Stimulated activated CD8-positive, alpha-beta memory T cell treated with anti-CD3 and anti-CD28 coated beads, Interleukin-7, amount 100 ng/mL, for 24 hours (primary cell): ENCODE measurements at places on chromosomes 7 and 10.

DNA sequence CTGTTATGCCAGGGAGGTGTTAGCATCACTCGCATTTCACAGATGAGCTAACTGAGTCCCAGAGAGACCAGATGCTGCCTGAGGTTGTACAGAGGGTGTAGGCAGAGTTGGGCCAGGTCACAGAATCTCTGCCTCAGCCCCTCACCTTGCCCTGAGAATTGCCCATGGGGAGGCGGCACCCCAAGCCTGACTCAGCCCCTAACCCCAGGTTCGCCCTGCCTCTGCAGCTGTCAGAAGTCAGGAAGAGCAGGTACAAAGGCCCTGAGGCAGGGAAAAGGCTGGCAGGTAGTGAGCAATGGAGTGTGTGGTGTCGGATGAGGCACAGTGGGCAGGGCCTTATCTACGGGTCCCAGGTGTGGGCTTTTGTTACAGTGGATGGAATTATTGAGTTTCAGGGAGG lies 79.4 kb downstream of the MYL10 start:
- no peak for DNase-seq

DNA sequence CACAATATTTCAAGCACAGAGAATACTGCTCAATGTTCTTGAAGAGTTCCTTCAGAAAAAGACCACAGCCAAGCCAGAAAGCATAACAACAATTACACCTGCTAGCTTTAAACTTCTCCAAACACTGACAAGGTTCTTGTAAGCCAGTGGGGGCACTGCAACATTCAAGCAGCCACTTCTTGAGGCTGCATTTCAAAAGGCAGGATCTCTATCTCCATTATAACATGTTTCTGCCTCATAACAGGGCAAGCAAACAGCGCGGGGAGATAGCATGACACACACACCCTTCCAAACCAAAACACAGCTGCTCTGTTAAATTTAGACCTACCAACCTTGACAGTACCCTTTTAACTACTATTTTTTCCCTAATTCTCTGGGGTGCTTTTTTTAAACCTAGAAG lies 30.8 kb downstream of the CHCHD3 start:
- no peak for DNase-seq

DNA sequence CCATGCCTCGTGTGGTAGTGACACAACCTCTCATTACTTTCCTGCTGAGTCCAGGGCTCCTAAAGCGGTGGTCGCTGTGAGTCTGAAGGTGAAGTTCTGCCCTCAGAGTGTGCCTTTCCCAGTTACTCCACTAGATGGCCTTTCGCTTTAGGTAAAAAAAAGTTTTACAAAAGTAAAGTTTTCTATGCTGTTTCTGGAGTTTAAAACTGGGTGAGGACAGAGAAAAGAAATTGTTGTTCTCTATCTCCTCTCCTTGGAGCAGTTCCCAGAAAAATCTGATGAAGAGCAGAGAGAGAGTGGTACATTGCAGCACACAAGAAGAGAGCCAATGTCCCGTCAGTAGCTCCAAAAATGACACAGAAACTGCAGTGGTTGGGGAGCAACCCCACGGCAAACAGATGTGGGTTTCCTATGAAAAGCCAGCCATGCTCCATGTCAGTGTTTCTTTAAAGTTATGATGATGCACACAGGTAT lies 257.1 kb downstream of the GLI3 start:
- no peak for DNase-seq

GRCh38 chr7:156475179-156475578 lies 165.4 kb upstream of the RNF32 start:
- DNase-seq, result no peak

DNA sequence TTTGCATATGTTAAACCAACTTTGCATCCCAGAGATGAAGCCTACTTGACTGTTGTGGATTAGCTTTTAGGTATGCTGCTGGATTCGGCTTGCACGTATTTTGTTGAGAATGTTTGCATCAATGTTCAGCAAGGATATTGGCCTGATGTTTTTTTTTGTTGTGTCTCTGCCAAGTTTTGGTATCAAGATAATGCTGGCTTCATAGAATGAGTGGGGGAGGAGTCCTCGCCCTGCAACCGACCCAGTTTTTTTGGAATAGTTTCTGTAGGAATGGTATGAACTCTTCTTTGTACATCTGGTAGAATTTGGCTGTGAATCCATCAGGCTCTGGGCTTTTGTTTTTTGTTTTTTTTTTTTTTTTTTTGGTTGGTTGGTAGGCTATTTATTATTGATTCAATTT lies 147.9 kb downstream of the AHR start:
- no peak for DNase-seq

DNA sequence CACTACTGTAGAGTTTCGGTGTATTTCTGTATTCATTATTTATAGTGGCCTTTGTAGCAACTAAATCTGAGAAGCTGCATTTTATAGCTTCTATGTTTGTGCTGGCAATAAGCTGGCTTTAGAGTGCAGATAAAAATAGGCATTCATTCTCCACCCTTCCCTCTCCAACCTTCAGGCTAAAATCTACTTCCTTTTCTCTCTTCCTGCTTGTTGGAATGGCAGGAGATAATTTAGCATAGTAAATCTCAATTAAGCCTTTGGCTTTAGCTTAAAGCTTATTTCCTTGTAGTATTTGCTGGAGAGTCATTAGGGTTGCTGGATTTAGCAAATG lies 58.5 kb downstream of the CPVL start:
- no peak for DNase-seq

DNA sequence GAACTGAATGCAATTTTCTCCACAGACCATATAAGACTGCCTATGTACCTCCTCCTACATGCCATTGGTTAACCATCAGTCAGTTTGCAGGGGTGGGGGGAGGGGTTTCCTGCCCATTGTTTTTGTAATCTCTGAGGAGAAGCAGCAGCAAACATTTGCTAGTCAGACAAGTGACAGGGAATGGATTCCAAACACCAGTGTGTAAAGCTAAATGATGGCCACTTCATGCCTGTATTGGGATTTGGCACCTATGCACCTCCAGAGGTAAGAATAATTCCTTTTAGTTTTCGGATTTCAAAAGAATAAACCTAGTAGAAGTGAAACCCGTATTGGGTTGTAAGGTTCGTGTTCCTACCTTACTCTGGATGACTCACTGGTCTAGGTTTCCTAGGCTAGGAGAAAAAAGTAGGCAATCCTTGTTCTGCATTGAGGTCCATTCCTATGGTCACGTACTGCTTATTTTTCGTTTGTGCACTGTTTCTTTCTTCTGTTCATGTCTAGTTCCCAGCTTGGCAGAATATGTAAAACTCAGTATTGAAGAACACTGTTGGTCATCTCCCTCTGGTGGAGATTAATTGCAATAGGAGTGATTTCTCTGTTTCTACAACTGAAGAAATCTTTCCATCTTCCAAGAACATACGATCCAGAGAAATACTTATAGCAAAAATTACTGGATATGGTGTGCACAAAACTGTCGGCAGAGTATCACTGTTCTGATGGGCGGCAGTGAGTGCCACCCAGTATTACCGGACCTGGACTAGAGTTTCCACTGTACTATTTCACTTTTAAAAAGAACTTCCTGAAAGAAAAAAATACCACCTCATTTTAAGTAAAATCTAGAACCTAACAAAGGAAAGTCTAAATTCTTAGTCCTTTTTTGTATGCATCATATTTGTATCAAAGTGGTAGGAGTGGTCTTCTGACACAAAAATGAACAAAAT lies at the start of gene AKR1C3:
Gene AKR1C3, plus strand, starts transcription at position 150 of the 941 bp plus-strand sequence. Its CDS starts 31 bp downstream, at position 181.
- DNase-seq, result no peak

DNA sequence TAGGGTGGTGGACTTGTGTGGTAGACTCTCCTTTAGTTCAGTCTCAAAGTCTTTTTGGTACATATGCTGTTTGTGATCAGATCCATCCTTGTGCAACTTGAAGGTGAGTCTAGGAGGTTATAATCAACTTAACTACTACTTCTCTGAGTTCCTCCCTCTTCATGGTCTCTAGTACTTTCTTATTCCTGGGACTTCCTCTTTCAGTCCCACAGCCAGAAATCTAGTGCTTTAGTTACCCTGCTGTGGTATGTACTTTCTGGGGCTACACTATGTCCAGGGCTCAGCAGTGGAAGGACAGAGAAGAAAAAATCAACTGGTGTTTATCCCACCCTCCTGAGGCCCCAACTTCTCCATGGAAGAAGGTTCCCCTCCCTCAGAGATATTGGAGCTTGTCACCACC lies 19.4 kb upstream of the ATAD1 start:
- no peak for DNase-seq

DNA sequence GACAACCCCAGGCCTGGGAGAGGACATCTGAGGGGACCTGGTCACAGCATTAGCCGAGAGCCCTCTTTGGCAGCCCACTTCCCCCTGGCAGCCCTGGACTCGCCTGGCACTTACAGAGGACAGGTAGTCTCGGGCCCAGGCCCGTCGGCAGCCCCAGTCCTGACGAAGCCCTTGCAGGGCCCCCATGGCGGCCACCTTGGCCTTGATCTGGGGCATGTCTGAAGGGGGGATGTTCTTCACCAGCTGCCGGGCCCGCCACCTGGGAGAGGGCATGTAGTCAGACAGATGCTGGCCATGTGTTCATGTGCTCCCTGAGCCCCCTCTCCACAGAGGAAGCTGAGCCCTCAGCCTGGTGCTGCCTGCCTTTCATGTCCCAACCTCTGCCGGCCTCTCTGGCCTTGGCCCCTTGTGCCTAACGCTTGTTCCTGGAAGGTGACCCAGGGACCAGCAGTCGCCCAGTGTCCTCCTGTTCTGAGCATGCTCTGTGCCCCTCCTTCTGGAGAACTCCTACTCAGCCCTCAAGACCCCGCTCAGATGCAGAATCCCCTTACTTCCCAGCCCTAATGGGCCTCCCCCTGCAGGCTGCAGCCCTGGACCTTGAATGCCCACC lies 13.9 kb downstream of the MYO1G start:
- no peak for DNase-seq

DNA sequence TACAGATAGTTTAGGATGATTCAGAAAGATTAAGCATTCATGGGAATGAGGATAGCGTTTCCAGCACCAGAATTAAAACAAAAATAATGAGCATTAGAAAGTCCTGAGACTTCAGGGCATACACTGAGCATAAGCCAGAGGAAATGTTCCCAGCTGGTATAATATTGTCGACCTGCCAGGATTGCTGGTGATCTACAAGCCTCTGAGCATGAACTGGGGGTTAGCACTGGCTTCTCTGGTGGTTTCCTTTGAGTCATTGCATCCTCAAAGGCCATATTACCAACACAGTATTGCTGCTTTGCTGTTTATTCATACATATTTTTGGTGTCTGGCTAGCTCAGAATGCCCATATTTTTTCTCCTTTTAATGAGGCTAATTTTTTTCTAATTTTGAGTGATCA lies 10.7 kb upstream of the ATRNL1 start:
- no peak for DNase-seq

DNA sequence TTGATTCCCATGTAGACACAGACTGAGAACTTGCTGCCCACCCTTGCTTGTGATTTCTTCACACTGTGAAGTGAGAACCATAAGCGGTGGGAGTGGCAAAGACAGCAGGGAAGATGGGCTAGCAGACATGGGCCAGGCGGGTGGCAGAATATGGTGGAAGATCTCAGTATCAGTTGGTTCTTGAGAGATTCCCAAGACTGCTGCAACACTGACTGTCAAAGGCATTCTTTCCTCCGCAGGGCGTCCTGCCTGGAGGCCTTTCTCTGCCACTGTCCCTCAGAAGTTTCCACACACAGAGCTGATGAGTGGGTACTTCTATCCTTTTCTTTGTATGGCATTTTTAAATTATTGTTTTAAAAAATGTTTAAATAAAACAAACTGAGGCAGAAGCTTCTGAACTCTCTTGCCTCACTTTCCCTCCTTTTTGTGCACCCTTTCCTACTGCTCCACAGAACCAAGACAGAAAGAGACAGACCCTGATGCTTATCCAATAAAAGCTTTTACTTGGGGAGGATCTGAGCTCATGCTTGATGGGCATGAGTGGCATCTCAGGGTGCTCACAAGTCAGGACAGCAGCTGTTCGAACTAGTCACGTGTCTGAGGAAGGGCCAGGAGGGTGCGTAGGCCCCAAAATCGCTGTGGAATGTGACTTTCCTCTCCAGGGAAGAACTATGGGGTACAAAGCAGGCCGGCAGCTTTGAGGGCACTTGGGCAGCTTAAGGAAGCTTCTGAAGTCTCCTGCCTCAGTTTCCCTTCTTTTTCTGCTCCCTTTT lies 104.7 kb upstream of the PCGF5 start:
- DNase-seq, result no peak

- no peak for DNase-seq
These were observed 11.3 kb downstream of the RAB11FIP2 start for GRCh38 chr10:118035354-118036005.

GRCh38 chr10:73159038-73159648 lies 8.7 kb downstream of the ECD start:
- DNase-seq, result no peak

DNA sequence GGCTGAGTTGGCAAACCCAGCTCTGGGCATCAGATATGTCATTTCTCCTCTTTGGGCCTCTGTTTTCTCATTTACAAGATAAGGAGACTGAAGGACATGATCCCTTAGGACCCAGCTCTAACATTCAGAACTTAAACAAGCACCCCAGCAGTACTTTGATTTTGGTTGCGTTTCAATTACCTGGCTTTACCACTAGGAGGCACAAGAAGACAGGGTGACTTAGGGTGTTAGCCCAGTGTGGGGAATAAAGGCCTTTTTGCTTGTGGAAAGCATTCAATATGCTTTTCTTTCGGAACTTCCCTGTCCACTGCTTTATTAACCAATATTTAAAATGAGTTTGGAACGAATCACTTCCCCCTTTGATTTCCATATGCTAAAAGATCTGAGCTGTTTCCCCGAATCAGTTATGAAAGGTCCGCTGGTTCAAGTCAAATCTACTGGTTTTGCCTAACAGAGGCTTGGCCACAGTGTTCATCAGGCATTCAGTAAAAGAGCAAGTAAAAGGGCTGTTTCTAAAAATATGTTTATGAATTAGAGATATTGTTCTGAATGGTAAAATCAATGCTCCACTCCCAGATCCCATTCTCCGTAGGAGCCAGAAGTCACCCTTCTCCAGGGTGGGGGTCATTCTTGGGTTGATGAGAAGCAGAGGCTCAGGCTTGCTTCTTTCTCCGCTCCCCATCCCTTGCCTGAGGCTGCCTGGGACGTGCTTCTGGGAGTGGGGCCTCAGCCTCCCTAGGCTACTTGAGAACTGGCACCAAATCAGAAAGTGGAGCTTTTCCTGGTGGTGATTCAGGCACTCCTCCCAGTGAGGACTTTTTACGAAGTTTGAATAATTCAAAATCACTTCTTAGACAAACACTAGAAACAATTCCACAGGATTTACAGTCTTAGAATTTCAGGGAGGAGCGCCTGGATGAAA lies 105.5 kb downstream of the MYOF start:
- no peak for DNase-seq

DNA sequence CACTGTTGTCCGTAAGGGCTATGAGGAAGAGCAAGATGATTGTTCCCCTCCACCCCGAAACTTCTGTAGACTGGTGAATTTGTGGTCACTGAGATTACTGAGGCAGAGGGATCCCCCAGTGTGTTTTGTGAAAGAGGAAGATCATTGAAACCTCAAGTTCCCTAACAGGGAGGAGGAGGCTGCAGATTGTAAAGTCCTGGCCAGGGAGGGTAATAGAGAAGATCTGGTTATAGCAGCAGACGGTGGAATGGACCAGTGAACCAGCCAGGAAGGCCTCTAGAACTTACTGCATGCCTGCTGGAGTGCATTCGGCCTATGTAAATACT lies 31.1 kb downstream of the LMTK2 start:
- no peak for DNase-seq
